ENCODE measurements at places on chromosomes 2 and 18.

- DNase-seq = no peak
Observed at GRCh38 chr18:79534356-79534755, 138.6 kb downstream of the NFATC1 start.

DNA sequence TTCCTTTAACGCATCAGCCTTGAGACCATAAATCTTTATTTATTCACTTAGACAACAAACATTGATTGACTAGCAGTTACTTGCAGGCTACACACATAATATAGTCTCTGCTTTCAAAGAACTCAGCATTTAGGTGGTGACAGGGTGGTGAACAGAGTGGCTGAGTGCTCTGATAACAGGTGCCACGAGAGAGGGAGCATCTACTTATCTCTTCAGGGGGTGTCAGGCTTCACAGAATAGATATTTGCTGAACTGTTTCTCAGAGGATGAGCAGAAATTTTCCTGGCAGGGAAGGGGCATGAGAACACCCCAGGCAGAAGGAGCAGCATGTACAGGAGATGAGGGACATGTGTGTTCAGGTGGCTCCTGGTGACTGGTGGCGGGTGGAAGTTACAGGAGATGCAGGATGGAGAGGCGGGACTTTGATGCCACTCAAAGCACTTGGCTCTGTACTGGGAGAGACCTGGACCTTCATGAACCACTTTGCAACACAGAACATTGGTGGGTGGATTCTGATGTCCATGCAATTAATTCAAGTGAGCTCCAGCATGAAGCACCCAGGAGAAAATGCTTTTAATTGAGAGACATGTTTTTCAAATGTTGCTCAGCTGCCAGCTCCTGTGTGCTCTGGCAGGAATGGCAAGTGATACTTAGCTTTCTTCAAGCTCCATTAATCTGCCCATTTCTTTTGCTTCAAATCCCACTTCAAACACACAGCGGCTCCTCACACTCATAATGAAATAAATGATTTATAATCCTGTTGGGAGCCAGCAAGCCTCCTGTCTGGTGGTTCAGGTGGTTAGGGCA lies 248.9 kb downstream of the MYCN start:
- DNase-seq = no peak

- no peak for DNase-seq
Observed at GRCh38 chr18:63145851-63146555, 173.6 kb downstream of the BCL2 start.

DNA sequence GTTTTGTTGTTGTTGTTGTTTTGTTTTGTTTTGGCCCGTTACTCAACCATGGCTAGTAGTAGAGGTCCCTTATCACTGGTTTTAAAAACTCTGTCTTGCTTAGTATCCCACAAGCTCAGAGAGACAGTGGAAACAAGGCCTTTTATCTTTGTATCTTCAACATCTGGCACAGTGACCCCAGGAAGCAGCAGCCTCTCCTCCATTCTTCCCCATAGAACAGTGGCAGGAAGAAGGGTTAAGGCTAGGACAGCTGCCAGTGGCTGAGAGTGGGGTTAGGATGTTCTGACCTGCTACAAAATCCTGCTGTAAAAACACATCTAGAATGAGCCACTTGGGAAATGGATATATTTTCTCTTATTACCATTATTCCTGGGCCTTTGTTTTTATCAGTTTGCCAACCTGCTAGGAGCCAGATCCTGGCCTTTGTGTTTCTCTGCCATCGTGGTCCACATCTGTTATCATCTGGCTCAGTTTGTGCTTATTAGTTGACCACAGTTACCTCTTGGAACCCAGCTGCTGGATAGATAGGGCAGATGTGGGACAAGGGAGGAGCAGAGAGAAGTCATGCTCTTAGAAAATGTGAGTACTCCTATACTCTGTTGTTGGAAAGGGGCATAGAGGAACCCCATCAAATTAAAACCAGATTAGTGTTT lies 246.8 kb downstream of the AGPS start:
- no peak for DNase-seq

- DNase-seq = no peak
Observed at GRCh38 chr2:227163485-227163997, 464 bp downstream of the COL4A4 start.

- DNase-seq = peak; percentile 46
Observed at GRCh38 chr2:24421668-24422067, 61.3 kb upstream of the ITSN2 start.

DNA sequence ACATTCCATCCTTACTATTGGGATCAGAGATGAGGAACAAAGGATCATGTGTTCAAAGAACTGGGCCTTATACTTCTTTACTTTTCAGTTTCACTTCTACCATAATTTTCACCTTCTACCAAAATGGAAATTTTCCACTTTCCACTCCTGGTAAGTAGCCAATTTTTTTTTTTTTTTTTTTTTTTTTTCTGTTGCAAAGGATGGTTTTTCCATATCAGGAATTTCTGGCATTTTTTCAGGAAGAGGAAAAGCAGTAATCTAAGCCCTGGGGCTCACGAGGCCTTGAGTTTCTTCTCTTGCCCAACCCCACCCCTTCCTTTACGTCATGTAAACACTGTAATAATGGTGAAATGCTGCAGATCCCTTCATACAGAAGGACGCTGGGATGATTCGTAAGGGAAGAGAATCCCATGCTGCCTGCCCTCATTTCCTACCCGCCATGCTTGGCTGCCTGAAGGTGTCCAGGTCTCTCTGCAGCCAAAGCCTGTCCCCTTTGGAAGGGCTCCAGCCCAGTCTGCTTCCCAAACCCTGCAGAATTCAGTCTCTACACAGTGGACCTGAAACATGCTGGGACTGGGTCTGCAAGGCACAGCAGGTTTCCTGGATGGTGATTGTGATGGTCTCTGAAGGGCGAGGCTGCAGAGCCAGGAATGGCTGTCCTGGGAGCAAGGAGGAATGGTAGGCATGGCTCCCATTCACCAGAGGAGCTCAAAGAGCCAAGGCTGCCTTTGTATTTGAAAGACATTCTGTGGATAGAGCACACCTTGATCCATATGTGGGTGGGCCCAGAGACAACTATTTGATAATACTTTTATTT lies 57.0 kb downstream of the EFR3B start:
- DNase-seq = no peak

GRCh38 chr2:157052685-157053224 lies 204.8 kb upstream of the GALNT5 start:
- DNase-seq = no peak

GRCh38 chr18:62767836-62768557 lies 52.7 kb downstream of the PHLPP1 start:
- no peak for DNase-seq

DNA sequence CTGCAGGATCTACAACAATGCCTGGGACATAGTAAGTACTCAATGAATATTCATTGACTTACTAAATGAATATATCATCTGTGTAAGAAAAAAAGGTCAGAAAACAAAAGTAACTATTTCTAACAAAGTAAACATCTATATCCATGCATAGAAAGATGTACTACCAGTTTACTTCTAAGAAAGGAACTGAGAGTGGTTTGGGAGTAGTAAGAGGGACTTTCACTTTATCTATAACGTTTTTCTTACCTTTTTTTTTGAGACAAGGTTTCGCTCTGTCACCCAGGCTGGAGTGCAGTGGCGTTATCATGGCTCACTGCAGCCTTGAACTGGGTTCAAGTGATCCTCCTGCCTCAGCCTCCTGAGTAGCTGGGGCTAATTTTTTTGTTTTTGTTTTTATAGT lies 25.7 kb downstream of the DHX57 start:
- DNase-seq = no peak

DNA sequence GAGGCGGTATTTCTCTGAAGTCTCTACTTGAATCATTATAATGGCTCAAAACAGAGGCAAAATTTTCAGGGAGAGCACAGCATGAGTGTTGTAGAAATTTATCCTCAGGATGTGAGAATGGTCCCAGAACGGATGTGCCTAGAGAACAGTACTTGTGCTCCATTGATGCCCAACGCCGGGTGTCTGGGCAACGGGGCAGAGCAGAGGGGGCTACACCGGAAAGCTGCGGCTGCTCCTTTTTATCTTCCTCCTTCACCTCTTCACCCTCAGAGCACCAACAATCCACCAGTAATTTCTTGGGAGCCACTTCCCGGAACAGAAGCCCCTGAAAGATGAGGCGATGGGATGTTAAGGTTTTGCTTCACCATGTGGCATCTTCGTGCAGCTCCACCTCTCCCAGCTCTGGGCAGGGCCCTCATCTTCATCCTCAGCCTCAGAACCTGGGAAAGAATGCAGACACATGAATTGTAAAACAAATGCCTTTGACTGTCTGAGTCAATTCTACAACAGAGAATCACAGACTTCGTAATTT lies 71.5 kb downstream of the PTGR3 start:
- no peak for DNase-seq

DNA sequence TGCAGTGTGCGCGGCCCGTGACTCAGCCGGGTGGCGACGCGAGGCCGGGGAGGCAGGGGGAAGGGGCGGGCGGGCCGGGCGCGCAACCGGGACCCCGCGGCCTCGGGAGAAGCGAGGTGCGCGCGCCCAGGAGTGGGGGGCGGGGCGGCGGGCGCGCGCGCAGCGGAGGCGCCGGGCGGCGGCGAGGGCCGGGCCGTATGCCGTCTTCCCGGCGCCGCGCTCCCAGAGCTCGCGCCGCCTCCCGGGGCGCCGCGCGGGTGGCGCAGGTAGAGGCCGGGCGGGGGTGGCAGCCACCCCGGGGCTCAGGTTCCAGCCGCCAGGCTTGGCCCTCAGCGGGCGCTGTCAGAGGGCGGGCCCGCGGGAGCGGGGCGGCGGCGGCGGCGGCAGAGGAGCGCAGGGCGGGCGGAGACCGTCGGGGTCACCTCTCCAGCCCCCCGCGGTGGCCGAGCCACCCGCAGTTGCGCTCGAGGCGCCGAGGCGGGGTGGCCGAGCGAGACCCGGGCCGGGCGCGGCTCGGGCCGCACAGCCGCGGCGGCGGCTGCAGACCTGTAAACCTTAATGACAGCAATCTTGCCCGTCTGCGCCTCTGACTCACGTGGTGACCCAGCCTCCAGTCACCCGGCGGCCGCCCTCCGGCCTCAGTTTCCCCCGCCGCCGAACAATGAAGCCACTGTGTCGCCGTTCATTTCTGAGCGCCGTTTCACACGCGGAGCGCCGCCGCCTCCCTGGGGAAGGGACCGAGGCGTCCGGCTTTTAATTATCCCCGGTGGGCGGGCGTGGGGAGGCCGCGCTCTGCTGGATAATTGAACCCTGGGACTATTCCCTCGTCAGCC lies 25.3 kb upstream of the SMAD7 start:
- DNase-seq = peak; percentile 64

DNA sequence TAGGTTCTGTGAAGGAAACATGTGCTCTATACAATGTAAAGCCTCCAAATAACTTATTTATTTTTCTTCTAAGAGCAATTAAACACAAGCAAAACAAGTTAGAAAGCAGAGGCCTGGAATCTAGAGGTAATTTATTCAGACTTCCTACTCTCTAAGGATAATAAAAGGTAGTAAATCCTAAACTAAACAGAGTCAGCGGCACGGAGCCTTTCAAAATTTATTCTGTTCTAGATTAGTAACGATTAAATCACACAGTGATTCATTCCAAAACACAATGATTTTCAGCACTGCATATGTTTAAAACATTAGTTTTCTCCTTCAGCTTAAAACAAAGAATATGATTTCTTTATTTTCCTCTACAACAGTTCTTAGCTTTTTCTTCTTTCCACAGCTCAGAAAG lies 160.9 kb downstream of the FBXO15 start:
- DNase-seq = no peak

DNA sequence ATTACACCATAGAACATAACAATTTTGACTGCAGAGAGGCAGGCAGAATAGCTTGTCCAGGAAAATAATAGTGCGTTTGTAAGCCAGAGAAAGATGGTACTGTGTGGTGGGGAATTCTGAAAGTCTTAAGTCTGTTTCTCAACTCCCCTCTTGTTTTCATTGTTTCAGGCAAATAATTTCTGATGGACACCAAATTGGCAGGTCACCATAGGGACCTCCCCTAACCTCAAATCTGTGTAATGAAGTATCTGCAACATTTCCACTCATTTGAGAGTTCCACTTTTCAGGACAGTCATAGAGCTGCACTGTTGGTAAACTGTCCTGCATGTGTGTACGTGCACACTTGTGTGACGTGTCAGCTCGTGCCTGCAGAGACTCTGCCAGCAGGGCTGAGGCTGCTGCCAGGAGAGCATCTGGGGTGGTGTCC lies 195.6 kb downstream of the AGAP1 start:
- no peak for DNase-seq

GRCh38 chr2:153509133-153509532 lies 30.6 kb upstream of the RPRM start:
- no peak for DNase-seq

- DNase-seq = no peak
Observed at GRCh38 chr18:13369756-13370510, 151.4 kb downstream of the LDLRAD4 start.

- no peak for DNase-seq
Observed at GRCh38 chr2:69740502-69740951, 1.4 kb upstream of the ANXA4 start.

DNA sequence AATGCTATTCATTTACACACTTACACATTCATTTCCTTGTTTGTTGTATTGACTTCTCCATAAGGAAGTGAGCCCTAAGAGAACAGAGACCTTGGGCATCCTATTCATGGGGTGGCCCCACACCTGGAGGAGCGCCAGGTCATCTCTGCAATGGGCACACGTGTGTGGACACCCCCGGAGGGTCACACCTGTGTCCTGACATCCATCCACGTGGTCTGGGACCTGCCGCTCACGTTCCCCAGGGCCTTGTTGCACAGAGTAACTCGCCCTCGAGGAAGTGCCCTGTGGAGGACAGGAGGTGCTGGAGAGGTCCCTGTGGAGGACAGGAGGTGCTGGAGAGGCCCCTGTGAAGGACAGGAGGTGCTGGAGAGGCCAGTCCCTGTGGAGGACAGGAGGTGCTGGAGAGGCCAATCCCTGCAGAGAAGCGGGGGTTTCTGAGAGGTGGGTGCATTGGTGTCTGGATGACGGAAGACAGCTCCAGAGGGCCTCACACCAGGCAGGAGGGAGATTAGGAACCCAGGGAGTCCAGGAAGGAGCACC lies 73.2 kb upstream of the GPC1 start:
- no peak for DNase-seq

- DNase-seq = no peak
Observed at GRCh38 chr2:235877275-235877802, 290.8 kb downstream of the GBX2 start.

GRCh38 chr2:223890721-223891120 lies 53.3 kb upstream of the AP1S3 start:
- no peak for DNase-seq

DNA sequence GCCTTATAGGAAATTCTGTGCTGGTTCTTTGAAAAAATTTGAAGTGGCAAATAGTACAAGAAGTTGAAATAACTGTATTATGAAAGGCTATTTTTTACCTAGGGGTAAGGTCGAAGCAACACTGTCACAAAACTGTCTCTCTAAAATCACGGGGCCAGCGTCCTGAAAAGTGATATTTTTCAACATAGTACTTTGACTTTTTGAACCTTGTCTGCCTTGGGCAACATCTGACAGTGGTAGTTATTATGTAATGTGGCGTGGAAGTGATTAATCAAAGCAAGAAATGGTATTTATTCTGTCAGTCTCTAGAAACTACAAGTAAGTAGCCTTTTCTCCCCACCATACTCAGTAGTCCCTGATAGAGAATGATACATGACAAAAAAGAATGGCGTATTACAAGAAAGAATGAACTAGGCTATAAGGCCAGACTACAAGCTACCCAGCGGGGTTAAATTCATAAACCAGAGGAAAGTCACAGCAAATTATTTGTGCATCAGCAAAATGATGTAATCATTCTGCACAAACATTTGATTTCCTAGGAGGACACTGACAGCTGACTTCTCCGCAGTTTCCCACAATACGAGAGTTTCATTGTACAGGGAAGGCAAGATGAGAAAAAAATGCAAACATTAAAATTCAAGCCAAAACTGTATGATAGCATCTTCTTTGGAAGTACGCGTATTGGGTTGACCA lies 9.8 kb downstream of the GEN1 start:
- DNase-seq = no peak

- no peak for DNase-seq
Observed at GRCh38 chr18:8635087-8635486, 25.9 kb downstream of the RAB12 start.

All from activated T-cell treated with anti-CD3 and anti-CD28 coated beads for 48 hours (primary cell).